ENCODE measurements at places on chromosomes 7 and 10.

- no peak for DNase-seq
Observed at GRCh38 chr10:132551808-132552130, 14.2 kb downstream of the INPP5A start.

GRCh38 chr10:120609006-120609405 is 152.0 kb downstream of the PLPP4 start:
- no peak for DNase-seq

- no peak for DNase-seq
Observed at GRCh38 chr10:74530981-74531380, 295.4 kb upstream of the KAT6B start.

GRCh38 chr10:70679498-70679897 is 7.2 kb downstream of the ADAMTS14 start:
- no peak for DNase-seq

GRCh38 chr7:51949726-51950644 is 633.4 kb upstream of the COBL start:
- no peak for DNase-seq

DNA sequence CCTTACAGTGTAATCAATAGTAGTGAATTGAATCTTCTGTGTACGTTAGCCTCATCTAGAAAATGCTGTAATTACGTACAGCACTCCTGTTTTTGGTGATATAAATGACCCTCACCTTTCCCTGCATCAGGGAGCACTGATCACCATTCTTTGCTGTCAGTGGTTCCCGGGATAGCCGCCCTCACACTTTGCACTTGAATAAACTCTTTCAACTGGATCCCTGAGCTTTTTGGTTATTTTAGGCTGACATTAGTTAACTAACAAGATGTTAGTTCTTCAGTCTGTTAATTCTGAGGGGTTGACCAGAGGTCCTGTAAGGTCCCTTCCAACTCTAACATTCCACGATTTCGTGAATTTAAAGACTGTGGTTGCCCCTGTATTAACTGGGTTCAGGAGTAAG is 23.4 kb upstream of the ZC3HAV1 start:
- no peak for DNase-seq
